ENCODE measurements at places on chromosomes 4 and X. TPM values are rescaled to one million over a fixed set of nuclear protein-coding genes. Genes with fewer than 3 reads are reported as not detected.
A peak's percentile ranks its signal among the peaks of the same experiment; 100 is the strongest.

Gene FAT1
- total RNA-seq: 392 TPM

Gene SPP1
- total RNA-seq: 7.4 TPM

Gene NOX1
- total RNA-seq: not detected

Gene POU3F4
- total RNA-seq: not detected

GRCh38 chr4:100268789-100269188 is 78.5 kb upstream of the DDIT4L start:
- no peaks in the 10 kb centered on the region for H3K36me3 ChIP-seq
- no peak overlapping the region for H3K27ac ChIP-seq
- no peak for DNase-seq
- peaks cover 1% of the 10 kb centered on the region for H3K27me3 ChIP-seq
- no peak overlapping the region for H3K4me3 ChIP-seq
- no peaks in the 10 kb centered on the region for H3K4me1 ChIP-seq

GRCh38 chr4:104728380-104729122 is 233.9 kb upstream of the CXXC4 start:
- no peak overlapping the region for H3K4me3 ChIP-seq
- no peaks in the 10 kb centered on the region for H3K36me3 ChIP-seq
- H3K4me1 ChIP-seq: peaks cover 9% of the 10 kb centered on the region
- H3K27ac ChIP-seq: no peak overlapping the region
- peak; percentile 23 for DNase-seq
- peaks cover 2% of the 10 kb centered on the region for H3K27me3 ChIP-seq

GRCh38 chrX:85244450-85245211 is 840 bp downstream of the ZNF711 start:
- H3K27me3 ChIP-seq: peaks cover 4% of the 10 kb centered on the region
- H3K36me3 ChIP-seq: no peaks in the 10 kb centered on the region
- no peak overlapping the region for H3K27ac ChIP-seq
- peaks cover 6% of the 10 kb centered on the region for H3K4me1 ChIP-seq

DNA sequence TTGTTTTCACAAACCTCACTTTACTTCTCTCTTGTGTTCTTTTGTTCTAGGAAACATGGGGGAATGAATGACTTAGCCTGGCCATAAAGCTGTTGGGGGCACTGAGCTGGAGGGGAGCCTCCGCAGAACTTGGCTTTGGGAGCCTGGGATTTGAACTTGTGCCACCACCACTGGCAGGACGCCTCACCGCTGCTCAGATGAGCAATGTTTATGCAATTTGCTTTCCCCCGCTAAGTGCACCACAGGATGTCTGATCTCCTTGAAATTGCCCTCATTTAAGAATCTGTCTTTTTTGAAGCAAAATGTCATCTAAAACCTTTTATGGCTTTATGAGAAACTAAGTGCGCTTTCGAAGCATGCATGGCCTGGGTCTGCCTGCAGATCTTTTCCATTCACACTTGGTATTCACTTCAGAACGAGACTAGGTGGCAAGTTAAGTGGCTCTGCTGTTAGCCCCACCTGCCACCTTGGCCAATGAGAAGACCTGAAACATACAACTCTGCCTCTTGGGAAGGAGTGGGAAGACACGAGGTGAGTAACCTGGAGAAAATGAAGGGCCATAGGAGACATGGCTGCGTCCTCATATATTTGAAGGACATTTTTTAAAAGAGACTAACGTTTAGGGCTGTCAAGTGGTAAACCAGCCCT is 119.3 kb downstream of the LDB2 start:
- H3K4me3 ChIP-seq: no peak overlapping the region
- peaks cover 14% of the 10 kb centered on the region for H3K36me3 ChIP-seq
- no peak overlapping the region for H3K27ac ChIP-seq
- DNase-seq: no peak

- no peak overlapping the region for H3K27ac ChIP-seq
- H3K4me1 ChIP-seq: peaks cover 5% of the 10 kb centered on the region
- peaks cover 2% of the 10 kb centered on the region for H3K27me3 ChIP-seq
- no peak for DNase-seq
- H3K4me3 ChIP-seq: no peak overlapping the region
Observed at GRCh38 chr4:138452826-138453225, 210.7 kb upstream of the SLC7A11 start.

GRCh38 chr4:159171287-159171686 is 68.4 kb downstream of the RAPGEF2 start:
- H3K36me3 ChIP-seq: no peaks in the 10 kb centered on the region
- no peak for DNase-seq
- no peaks in the 10 kb centered on the region for H3K27me3 ChIP-seq
- peaks cover 33% of the 10 kb centered on the region for H3K4me1 ChIP-seq
- H3K4me3 ChIP-seq: no peak overlapping the region
- H3K27ac ChIP-seq: no peak overlapping the region

DNA sequence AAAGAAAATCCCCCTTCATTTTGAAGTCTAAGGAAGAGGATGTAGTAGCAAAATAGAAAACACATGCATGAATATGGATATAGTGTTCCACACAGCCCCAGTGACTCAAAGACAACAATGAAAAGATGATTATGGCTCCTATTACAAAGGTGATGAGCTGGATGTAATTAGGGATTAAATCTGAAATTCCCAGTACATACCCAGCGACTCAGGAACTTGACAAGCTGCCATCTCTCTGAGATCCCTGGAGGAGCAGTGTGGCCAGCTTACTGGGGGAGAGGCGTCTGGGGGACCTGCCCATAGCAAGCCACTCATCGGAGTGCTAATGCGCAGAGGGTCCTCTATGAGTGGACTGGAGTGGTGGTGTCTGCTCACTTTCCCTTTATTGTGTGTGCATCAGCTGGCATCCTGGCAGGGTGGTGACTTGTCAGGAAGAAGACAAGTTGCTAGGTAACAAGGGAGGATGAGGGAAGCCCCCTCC is 42.7 kb upstream of the MGST2 start:
- no peak overlapping the region for H3K27ac ChIP-seq
- H3K4me3 ChIP-seq: no peak overlapping the region
- no peaks in the 10 kb centered on the region for H3K36me3 ChIP-seq
- no peaks in the 10 kb centered on the region for H3K4me1 ChIP-seq
- no peak for DNase-seq

DNA sequence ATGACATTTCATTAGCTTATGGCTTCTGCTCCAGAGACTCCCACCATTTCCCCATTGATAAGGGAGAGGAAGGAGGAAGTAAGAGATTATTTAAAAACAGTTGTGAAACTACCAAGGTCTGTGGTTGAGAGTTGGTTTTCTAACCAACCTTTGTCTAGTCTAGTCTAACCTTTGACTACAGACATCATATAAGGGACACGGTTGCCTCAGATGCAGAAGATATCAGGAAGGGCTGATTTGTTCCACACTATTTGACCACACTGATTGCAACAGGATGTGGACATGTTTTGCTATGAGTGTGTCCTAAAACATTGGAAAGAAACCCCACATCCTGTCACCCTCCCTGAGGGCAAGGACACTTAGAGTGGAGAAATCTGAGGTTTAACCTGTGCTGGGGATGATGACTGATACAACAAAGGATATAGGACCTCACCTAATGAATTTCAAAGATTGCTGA is 53.0 kb downstream of the COQ2 start:
- DNase-seq: peak; percentile 41
- no peaks in the 10 kb centered on the region for H3K36me3 ChIP-seq
- H3K27me3 ChIP-seq: no peaks in the 10 kb centered on the region
- H3K4me3 ChIP-seq: no peak overlapping the region

DNA sequence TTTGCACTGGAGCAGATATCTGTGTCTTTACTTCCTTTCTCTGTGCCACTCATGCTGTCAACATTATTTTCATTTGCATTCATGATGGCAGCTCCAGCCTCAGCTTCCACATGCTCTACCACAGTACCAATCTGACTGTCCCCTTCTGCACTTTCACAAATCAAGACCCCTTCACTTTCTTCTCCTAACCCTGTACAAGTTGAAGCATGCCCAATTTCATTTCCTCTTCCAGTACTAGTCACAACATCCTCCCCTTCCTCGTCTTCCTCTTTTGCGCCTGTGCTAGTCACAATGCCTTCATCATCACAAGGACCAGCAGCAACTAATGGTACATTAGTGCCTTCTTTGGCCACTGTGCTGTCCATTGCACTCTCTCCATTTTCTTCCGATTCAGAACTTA is 26.5 kb downstream of the BOD1L1 start:
- no peak overlapping the region for H3K27ac ChIP-seq
- DNase-seq: no peak
- H3K27me3 ChIP-seq: no peaks in the 10 kb centered on the region
- H3K4me3 ChIP-seq: no peak overlapping the region
- H3K36me3 ChIP-seq: peaks cover 54% of the 10 kb centered on the region

- no peak overlapping the region for H3K4me3 ChIP-seq
- DNase-seq: no peak
- no peaks in the 10 kb centered on the region for H3K36me3 ChIP-seq
- H3K4me1 ChIP-seq: no peaks in the 10 kb centered on the region
- no peak overlapping the region for H3K27ac ChIP-seq
Observed at GRCh38 chr4:114599903-114600552, 1.4 kb downstream of the UGT8 start.

- peaks cover 8% of the 10 kb centered on the region for H3K27me3 ChIP-seq
- H3K4me1 ChIP-seq: peaks cover 44% of the 10 kb centered on the region
- DNase-seq: no peak
- no peak overlapping the region for H3K4me3 ChIP-seq
Observed at GRCh38 chr4:183348136-183348535, 25.9 kb upstream of the CLDN24 start.

DNA sequence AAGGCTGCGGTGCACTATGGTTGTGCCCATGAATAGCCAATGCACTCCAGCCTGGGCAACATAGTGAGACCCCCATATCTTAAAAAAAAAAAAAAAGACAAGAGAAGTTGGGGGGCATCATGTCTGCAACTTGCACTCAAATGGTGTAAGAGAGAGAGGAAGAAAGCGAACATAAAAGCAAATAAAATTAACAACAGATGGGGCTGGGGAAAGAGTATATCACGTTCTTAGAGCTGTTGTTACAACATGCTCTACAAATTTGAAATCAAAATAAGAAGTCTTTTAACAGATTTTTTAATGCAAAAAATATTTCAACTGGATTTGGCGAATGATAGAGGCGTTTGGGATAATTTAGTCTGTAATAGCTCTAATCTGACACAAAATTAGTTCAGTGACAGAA is 144.9 kb downstream of the FNIP2 start:
- H3K27ac ChIP-seq: peak overlapping the region; percentile 50
- no peak for DNase-seq
- H3K27me3 ChIP-seq: no peaks in the 10 kb centered on the region
- peaks cover 51% of the 10 kb centered on the region for H3K4me1 ChIP-seq

All from HFFc6 (cell line).